A549 (cell line): ENCODE measurements at places on chromosomes 5 and 9. TPM values are rescaled to one million over a fixed set of nuclear protein-coding genes. Genes with fewer than 3 reads are reported as not detected.

DNA sequence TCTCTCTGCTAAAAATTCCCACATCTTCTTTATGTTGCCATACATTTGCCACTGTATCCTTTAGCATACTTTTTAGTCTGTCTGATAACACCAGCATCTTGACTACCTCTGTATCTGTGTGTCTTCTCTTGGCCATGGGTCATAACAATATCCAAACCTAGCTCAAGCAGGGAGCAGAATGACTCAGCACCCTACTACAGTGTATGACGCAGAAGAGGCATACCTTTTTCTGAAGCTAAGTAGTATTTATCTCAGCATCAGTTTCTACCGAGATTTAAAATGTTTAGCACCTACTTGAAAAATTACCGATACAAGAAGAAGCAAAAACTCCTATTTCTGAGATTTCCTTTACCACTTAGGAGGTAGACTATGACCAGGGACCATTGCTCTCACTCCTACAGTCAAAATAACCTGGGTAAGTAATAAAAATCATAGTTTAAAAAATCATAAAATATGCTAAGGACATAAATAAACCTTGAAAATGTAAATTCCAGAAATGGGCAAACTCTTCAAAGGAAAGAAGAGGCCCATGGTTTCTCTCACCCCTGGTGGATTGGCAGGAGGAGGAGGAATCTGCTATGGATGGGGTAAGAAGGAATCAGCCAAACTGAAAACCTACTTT lies 286.5 kb downstream of the MAST4 start:
- peak; percentile 33 for DNase-seq

Gene SLC6A3
- polyA plus RNA-seq, result 0.03 to 0.06 TPM (median 0.05 TPM) in 3 replicates

Gene LIX1
- polyA plus RNA-seq, result not detected in 3 replicates

Gene IL9
- not detected in 3 replicates for polyA plus RNA-seq
